ENCODE measurements at places on chromosomes 1 and 21.

- no peak for DNase-seq
These were observed 648 bp downstream of the S100PBP start for GRCh38 chr1:32817815-32818786.

DNA sequence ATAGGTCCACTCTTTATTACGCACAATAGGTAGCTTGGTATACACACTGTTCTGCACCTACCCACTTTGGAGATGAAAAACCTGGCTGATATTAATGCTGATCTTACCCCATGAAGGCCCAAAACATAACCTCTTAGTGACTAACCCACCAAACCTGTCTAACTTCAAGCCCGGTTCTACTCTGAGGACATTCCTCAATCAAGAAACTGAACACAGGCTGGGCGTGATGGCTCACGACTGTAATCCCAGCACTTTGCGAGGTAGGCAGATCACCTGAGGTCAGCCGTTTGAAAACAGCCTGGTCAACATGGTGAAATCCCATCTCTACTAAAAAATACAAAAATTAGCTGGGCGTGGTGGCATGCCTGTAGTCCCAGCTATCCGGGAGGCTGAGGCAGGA lies 50.5 kb downstream of the EYA3 start:
- DNase-seq: no peak

DNA sequence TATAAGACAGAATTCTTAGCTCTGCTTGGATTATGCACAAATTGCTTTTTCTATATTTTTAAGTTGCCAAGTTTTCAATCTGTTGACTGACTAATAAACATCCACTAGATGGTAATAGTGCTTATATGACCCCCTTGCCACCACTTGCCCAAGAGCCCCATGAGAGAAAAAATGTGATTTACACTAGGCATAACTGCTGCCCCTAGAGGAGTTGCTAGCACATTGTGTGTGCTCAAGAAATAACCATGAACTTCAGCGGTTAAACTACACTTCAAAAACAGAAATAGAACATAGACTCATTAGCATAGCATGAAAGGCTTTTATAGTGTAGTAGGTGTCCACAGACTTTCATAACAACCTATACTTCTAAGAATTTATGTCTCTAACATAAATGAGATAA lies 61.4 kb downstream of the BRINP3 start:
- DNase-seq: no peak

DNA sequence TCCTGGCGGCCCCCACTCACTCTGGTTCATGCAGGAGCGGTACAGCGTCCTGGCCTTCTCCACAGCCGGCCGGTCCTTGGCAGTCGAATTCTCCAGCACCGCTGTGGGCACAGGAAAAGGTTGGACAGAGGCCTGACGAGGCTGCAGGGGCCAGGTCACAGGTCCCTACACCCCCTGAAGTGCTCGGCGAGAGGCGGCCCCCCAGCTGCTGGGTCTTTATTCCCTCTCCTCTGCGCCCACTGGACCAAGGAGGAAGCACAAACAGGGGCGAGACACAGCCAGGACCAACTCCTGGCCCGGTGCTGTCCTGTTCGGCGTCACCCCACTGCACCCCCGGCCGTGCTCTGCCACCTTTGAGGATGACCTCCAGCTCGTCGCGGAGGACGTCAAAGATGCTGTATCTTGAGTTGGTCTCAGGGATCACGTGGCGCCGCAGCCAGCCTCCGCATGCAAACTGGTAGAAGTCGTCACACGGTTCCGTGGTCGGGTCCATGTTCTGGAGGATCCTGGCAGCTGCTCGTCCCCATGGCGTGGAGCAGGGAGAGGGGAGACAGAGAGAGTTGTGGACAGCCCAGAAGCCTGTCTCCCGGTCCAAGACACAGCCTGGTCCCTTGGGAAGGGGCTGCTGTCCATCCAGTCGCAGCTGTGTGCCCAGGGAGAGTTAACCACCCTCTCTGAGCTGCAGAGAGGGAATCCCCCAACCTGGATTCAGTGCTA lies 22.9 kb downstream of the PRXL2B start:
- no peak for DNase-seq

DNA sequence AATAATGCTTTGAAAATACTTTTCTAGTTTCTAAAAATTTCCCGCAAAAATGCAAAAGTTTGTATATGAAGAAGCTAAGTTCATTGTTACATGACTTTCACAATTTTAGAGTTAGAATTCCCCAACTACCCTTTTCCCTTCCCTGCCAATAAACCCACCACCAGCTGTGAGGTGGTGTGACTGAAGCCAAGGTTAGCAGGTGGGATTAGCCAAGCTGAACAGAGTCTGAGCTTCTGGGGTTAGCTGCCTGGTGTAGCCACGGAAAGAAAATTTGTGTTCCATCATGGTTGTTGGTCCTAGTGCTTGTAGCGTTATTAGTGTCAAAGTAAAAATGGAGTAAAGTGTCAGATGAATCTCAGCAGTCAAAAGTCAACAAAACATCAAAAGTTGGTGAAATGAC lies 110.9 kb downstream of the ASTN1 start:
- DNase-seq: no peak

DNA sequence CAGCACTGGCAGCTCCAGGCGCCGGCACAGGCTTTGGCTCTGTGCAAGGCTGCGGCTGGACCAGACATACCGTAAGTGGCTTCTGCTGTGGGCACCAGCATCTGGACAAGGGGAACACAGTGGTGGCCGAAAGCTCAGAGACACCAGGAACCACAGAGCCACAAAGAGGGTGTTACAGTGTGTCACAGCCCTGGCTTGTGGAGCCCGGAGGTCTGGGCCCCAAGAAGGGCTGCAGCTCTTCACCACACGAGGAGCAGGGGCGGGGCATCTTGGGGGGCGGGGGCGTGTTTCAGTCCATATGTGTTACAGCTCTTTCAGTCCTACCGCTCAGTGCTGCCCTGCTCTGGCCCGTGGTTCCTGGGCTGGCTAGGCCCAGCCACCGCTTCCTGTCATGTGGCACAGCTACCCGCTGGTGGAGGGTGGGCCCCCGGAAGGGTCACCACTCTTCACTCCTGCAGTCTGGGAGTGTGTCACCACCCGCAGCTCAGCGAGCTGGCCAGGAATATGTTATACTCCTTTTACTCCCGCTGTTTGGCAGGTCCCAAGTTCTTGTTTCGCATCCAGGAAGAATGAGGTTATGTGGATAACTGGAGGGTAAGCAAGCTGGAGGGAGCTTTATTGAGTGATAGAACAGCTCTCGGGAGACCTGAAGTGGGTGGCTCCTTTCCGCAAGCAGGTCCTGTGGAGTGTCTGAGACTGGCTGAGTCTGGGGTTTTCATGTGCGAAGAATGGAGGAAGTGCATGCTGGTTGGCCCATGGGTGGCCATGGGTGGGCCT lies 3.3 kb upstream of the LSM10 start:
- DNase-seq: peak; percentile 63

GRCh38 chr1:27572019-27572678 lies 31.8 kb downstream of the AHDC1 start:
- no peak for DNase-seq

DNA sequence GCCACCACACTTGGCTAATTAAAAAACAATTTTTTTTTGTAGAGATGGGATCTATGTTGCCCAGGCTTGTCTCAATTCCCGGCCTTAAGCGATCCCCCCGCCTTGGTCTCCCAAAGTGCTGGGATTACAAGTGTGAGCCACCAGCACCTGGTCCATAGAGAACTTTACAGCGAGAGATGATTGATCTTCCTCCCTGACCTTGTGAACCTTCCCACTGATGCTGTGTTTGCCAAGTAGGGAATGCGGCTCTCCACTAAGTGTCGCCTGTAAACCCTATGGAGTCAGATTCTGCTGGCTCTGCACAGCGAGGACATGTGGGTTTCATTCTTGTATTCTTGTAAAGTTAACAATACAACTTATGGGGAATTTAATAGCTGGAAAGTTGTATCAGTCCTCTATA lies 81.3 kb upstream of the LYST start:
- no peak for DNase-seq

- DNase-seq: no peak
These were observed 391.9 kb downstream of the SIPA1L2 start for GRCh38 chr1:232238009-232238408.

DNA sequence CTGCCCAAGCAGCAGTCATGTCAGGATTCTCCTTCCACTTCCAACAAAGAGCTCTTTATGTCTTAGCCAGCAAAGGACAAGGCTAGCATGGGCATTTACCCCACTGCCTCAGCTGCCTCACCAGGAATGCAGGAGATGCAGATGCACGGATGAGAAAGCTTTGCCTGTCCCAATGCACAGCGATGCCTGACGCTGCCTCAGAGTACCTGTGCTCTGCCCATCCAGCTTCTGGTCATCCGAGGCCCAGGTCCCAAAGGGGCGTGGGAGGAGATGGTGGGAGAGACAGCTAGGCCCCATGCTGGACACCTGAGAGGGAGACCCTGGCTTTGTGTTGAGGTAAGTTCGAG lies 59.0 kb downstream of the IRF2BP2 start:
- no peak for DNase-seq

- DNase-seq: no peak
These were observed 31.1 kb upstream of the MTF1 start for GRCh38 chr1:37890378-37891014.

- DNase-seq: no peak
These were observed 165.7 kb downstream of the NCAM2 start for GRCh38 chr21:21163904-21164303.

- DNase-seq: no peak
These were observed 4.8 kb downstream of the GBP7 start for GRCh38 chr1:89171067-89171438.

Measured in GM06990 (cell line).